Cardiac atrium fibroblast (primary cell): ENCODE measurements at places on chromosomes 4 and X. TPM values are rescaled to one million over a fixed set of nuclear protein-coding genes. Genes with fewer than 3 reads are reported as not detected.

TTC29 gene
- not detected in 2 replicates for total RNA-seq

ZNF732 gene
- total RNA-seq: under 0.01 and 0.36 TPM in 2 replicates

SERTM2 gene
- not detected in 2 replicates for total RNA-seq

SLC6A14 gene
- total RNA-seq: not detected in 2 replicates

TMEM150C gene
- total RNA-seq: 0.54 and 6.5 TPM in 2 replicates

CDKL2 gene
- 0.18 TPM in 1 of 2 replicates, not detected in the other for total RNA-seq

FTSJ1 gene
- total RNA-seq: 76.2 and 84.6 TPM in 2 replicates

EMCN gene
- 6.7 and 8.3 TPM in 2 replicates for total RNA-seq

FAAH2 gene
- total RNA-seq: under 0.01 TPM in 1 of 2 replicates, not detected in the other

NAP1L3 gene
- 1.8 TPM in 2 replicates for total RNA-seq

NSUN7 gene
- not detected in 2 replicates for total RNA-seq

DUX4 gene
- total RNA-seq: not detected in 2 replicates

MAGEB10 gene
- not detected in 2 replicates for total RNA-seq

NDNF gene
- total RNA-seq: under 0.01 and 0.16 TPM in 2 replicates

LUZP4 gene
- total RNA-seq: not detected in 2 replicates

TMEM31 gene
- 2.8 TPM in 1 of 2 replicates, not detected in the other for total RNA-seq

LONRF3 gene
- 0.18 TPM in 1 of 2 replicates, not detected in the other for total RNA-seq

EPGN gene
- 0.97 TPM in 1 of 2 replicates, not detected in the other for total RNA-seq

ADGRG2 gene
- 0.18 and 2.3 TPM in 2 replicates for total RNA-seq

PLXNB3 gene
- 1.3 and 6.0 TPM in 2 replicates for total RNA-seq

POU4F2 gene
- total RNA-seq: not detected in 2 replicates

TMEM271 gene
- not detected in 2 replicates for total RNA-seq

BST1 gene
- 29.0 and 30.3 TPM in 2 replicates for total RNA-seq

MAGEE1 gene
- total RNA-seq: 0.65 and 1.1 TPM in 2 replicates

SHISA3 gene
- total RNA-seq: 28.0 and 83.0 TPM in 2 replicates

CT83 gene
- not detected in 2 replicates for total RNA-seq

BMP3 gene
- total RNA-seq: not detected in 2 replicates

SUPT20HL1 gene
- not detected in 2 replicates for total RNA-seq

CLTRN gene
- not detected in 2 replicates for total RNA-seq

FAM149A gene
- 5.0 and 6.0 TPM in 2 replicates for total RNA-seq

TLL1 gene
- total RNA-seq: under 0.01 and 0.16 TPM in 2 replicates

PWWP3B gene
- total RNA-seq: 0.18 and 0.81 TPM in 2 replicates

MAGEA1 gene
- not detected in 2 replicates for total RNA-seq

CAPN6 gene
- not detected in 2 replicates for total RNA-seq

UGT2B15 gene
- total RNA-seq: not detected in 2 replicates

LRCH2 gene
- total RNA-seq: 0.72 and 0.81 TPM in 2 replicates

PPARGC1A gene
- under 0.01 TPM in 1 of 2 replicates, not detected in the other for total RNA-seq

TRO gene
- 4.9 and 9.9 TPM in 2 replicates for total RNA-seq

VCX2 gene
- total RNA-seq: not detected in 2 replicates

STBD1 gene
- 8.8 and 10.5 TPM in 2 replicates for total RNA-seq

USP26 gene
- not detected in 2 replicates for total RNA-seq

NEUROG2 gene
- total RNA-seq: not detected in 2 replicates

PRKX gene
- 6.5 and 21.1 TPM in 2 replicates for total RNA-seq

YY2 gene
- total RNA-seq: 0.36 and 1.1 TPM in 2 replicates

ZNF157 gene
- not detected in 2 replicates for total RNA-seq

FAM13A gene
- total RNA-seq: 8.1 and 12.0 TPM in 2 replicates

BRS3 gene
- total RNA-seq: not detected in 2 replicates
